ENCODE measurements at places on chromosomes 11 and 22. TPM values are rescaled to one million over a fixed set of nuclear protein-coding genes. Genes with fewer than 3 reads are reported as not detected.

- no peak for DNase-seq
Observed at GRCh38 chr22:27723158-27723557, 78.4 kb downstream of the MN1 start.

DNA sequence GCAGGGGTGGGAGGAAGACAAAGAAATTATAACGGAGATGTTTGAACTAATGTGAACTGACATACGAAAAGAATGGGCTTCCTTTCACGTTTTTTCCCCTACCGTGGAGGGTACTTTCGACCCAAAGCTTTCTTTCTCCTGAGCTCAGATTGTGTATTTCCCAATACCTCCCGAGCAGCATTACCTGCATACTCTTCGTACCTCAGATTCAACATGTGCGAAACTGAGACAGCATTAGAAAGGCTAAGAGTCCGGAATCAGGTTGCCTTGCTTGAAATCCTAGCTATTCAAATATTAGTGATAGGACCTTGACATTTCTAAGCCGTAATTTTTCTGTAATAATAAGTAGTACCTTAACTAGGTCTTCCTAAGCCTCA is 778 bp upstream of the PAK1 start:
- no peak for DNase-seq

DNA sequence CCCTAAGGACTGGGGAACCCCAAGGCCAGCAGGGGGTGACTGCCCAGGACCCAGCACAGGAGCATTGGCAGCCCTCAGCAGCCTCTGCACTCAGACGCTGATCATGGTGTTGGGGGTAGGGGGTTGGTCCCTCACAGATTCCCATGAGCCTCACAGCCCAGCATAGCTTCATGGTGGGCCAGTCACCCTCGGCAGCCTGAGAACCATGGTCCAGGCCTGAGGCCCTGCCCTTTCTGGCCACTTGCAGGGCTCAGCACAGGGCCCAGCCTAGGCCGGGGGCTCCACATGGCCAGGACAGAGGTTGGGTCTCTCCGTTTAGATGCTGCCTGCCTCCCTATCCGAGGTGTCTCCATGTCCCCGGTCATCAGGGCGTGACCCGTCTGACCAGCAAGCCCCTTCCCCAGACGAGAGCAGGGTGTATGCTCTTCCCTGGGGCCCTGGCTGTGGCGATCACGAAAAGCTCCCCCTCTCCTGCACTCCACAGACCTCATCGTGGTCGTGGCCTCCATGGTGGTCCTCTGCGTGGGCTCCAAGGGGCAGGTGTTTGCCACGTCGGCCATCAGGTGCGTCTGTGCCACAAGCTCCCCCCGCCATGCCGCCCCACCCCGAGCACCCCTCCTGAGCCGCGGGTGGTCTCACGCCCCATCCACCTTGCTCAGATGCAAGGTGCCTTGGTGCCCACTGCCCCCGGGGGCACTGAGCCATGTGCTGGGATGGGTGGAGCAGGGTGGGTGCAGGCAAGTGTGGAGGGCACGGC is 126.2 kb downstream of the KCNQ1 start:
- no peak for DNase-seq

DNA sequence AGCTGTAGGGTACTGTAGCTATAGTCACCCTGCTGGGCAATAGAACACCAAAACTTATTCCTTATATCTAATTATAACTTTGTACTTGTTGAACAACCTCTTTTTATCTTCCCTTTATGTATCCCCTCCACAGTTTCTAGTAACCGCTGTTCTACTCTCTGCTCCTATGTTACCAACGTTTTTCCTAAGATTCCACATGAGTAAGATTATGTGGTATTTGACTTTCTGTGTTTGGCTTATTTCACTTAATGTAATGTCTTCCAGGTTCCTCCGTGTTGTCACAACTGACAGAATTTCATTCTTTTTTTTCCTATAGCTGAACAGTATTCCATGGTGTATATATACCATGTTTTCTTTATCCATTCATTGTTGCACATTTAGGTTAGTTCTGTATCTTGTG is 258.4 kb downstream of the DYNC2H1 start:
- DNase-seq: no peak

The SOX10 gene
- total RNA-seq: not detected

The CRYBA4 gene
- not detected for total RNA-seq

Measured in Daoy (cell line).